ENCODE measurements at places on chromosomes 3 and 15.

- DNase-seq: no peak
These were observed 235.4 kb downstream of the TBL1XR1 start for GRCh38 chr3:176961916-176962315.

DNA sequence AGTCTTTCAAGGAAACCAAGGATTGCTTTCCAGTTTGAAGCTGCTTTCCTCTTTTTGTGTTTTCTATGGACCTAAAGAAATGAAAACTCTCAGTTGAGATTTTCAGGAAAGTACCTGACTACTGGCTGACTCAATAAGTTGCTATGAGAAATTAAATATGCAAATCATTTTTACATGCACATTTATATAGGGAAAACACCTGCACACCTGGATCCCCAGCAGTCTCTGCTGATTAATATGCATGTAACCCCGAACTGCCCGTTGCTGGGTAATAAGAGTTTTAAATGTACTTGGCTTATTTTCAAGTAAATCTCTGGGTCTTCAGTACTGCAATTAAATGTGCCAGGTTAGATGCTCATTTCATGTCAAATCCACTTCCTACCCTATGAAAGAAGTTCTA lies 77.2 kb downstream of the KBTBD8 start:
- no peak for DNase-seq

- no peak for DNase-seq
These were observed 256.2 kb downstream of the ZNF621 start for GRCh38 chr3:40780925-40781406.

DNA sequence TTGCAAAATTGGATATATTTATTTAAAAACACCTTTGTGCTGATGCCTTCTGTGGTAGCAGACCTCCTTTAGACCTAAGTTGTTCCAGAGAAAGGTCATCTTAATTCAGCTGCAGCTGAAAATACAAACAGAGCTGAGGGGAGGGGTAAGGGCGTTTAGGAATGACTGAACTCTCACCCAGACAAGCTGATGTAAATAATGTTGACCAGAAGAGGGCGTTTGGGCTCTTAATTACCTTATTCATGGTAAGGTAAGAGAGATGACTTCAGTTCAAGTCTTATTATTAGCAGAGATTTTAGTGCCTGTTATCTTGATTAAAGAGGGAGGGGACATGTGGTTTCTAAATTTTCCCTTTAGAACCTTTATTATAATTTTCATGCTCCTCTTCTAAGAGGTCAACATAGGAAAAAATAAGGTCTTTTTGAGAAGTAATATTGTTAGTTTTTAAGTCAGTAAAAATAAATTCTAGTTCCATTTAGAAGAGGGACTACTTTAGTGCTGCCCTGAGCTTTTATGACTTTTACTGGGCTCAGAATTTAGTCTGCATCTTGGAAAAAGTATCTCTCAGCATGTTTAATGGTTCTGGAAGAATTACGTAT lies 46.3 kb downstream of the GPR171 start:
- DNase-seq: no peak

DNA sequence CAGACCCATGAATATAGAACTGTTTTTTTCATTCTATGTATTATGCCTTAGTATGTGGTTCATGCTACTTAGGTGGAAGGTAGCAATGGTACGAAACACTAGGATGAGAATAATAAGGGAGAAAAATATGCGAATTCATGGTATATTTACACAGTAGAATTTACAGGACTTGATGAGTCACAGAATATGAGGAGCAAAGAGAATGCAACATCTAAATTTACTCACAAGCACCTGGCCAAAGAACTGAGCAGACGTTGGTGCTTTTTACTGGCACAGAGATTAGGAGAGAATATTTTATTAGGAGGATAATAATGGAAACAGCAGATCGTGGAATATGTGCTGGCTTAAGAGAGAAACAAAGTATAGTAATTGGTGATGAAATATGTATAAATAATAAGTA lies 785.4 kb upstream of the ROBO1 start:
- DNase-seq: no peak

DNA sequence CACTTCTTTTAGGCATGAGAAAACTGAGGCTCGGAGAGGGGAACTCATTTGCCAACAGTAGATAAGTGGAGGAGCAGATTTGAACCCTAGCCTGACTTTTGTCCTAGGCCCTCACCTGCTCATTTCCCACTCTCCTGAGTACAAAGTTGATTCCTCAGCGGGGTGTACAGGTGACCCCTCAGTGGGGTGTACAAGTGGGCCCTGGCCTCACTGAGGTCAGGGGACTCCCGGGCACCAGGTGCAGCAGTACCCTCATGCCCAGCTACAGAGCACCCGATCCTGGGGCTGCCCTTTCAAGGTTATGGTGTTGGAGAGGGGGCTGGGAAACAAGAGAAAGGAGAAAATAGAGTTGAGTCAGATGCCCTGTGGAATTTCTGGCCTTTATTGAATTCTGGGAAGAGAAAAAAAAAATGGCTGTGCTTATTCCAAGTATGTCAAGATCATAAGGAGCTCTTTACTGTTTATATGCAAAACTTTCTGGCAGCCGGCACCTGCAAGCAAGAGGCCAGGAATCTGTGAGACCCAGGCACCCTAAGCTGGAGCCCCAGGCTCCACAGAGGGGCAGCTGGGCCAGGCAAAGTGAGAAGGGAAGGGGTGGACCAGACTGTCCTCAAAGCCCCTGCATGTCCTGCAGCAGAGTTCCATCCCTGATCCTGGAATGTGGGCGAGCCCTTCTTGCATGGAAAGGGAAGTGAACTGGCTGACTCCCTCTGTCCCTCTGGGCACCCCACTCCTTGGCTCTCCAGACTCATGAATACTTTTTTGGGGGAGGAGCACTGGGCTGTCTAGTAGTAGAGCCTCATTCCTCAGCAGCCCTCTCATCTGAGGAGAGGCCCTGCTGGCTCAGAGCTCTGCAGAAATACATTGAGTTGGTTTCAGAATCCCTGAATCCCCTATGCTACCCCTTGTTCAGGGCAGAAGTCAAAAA lies 43.1 kb downstream of the AMOTL2 start:
- no peak for DNase-seq

- no peak for DNase-seq
These were observed 271.8 kb downstream of the KCNH8 start for GRCh38 chr3:19420159-19420558.

DNA sequence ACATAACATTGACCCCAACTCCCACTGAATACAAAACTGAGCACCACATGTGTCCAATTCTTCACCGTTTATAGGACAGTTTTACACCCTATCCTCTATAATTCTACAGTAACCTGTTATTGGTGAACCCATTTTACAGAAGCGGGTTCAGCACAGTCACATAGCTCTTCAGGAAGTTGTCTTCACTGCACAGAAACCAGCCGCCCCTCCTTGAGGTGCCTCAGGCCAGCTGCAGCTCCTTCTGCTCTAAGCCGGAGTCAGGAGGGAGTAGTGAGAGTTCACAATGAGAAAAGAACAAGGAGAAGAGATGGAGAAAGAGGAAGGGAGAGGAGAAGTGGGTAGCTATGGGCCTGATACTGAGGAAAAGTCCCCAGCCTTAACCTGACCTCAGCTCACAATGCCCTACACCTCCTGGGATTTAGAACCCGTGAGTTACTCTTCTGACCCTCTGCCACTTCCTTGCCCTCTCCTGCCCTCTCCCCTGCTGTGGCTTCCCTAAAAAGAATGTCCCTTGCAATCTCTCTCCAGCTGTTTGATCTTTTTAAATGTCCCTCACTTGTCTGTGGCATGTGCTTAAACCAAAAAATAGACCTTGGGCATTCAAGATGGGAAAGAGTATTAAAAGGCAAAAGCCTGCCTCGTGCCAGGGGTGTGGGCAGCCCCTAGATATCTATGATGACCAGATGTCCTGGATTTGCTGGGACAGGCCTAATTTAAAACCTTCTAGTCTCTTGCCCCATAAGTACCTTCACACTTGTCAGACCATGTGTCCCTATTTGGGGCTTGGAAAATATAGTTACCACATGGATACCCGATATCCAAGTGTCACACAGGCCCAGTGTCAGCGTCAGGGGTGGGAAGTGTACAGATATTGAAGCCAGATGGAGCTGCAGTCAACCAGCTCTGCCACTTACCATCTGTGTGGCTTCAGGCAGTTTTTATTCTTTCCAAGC lies 71.3 kb upstream of the HES1 start:
- no peak for DNase-seq

DNA sequence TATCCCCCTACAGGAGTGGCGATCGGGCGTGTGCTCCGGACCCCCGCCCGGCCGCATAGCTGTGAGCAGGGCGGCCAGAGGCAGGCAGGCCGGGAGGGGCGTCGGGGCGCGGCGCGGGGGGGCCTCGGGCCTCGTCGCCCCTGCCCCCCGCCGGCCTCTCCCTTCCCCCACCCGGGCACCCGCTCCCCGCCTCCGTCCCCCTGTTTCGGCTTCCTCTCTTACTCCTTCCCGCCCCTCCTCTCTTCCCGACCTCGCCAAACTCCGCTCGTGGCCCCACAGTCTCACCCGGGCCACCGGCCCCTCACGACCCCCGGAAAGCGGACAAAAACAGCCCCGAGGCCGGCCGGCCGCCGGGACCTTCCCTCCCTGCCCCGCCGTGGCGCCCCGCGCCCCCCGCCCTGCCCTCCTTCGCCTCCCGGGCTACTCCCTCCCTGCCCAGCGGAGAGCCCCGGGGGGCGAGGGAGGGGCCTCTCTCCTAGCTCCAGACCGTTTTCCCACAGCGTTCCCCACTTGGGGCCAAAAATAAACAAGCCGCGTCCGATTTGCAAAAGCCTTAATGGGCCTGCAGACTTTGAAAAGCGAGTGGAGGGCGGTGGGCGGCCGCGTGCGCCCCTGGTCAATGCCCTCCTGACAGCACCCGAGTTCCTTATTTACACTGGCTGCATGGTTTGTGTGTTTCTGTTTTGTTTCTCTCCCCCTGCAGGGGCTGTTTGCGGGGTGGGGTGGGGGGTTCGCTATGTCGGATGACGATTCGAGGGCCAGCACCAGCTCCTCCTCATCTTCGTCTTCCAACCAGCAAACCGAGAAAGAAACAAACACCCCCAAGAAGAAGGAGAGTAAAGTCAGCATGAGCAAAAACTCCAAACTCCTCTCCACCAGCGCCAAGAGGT lies 1.0 kb downstream of the UBE2E1 start:
- DNase-seq: no peak

GRCh38 chr3:146256851-146257486 lies 6.1 kb upstream of the PLSCR4 start:
- DNase-seq: no peak

DNA sequence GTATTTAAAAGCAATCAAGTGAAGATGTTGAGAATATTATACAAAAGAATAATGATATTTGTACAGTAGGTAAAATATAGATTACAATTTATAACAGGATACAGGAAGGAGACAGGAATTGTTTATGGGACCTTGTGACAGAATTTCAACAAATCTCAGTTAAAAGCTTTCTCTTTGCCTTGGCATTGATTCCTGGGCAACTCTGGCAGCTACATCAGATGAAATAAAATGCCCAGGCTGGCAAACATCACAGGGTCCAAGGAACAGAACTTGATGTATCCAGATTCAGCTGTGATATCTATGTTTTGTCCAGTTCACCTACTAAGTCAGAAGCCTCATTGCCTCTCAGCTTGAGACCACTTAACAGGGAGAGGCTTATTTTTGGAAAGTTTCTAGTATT lies 473.1 kb downstream of the MCTP2 start:
- DNase-seq: no peak

DNA sequence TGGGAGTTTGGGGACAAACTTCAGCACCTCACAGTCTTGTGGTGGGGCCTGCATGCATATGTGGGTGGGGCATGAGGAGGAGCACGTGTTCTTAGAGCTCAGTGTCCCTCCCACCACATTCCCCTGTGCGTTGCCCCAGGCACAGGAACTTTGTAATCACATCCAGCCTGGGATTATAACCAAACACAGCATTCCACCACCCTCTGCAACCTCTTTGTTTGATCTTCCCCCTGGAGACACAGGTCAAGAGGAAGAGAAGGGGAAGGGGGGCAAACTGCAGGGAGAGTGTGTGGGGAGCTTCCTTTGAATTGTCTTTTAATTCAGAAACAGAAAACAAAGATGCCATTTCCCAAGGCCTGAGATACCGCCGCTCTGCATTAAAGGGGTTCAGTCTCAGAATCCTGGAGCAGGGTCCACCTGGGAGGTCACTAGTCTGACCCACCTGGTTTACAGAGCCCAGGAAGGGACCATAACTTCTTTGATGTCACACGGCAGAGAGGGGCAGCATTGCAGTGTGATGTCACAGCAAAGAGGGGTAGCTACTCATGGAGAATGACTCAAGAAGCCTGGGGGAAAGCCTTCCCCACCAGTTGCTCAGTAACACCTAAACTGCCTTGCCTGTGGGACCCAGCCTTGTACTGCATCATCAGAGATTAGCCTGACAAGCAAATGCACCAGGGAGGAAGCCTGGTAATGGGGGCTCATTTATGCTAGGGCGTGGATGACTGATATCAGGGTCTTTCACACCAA lies 106.3 kb upstream of the RNU6-1 start:
- DNase-seq: no peak

DNA sequence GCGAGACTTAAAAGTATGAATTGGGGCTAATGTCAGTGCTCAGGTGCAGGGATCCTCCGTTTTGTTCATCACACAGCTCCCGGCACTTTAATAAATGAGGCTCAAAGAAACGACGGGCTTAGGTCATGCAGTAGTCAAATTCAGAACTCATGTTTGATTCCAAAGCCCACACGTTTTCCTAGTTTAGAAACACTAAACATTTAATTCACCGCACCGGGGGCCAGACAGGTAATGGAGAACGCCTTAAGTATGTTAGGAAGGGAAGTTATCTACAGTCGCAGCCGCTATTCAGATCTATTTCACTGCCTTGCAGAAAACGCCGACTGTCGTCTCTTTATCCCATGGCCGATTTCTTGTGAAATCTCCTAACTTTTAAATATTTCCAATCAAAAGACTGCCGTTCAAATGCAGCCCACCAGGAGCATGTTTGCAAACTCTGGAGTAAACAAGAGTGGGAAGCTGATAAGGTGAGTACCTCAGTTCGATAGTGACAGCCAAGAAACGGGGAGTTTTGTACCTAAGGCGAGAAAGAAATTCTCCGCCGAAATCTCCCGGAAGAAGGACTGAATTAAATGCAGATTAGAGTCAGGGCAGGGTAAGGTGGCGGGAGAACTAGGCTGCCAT lies 569 bp downstream of the HIGD2B start:
- DNase-seq: no peak

GRCh38 chr3:47434849-47435248 lies 40.9 kb downstream of the SCAP start:
- DNase-seq: no peak

DNA sequence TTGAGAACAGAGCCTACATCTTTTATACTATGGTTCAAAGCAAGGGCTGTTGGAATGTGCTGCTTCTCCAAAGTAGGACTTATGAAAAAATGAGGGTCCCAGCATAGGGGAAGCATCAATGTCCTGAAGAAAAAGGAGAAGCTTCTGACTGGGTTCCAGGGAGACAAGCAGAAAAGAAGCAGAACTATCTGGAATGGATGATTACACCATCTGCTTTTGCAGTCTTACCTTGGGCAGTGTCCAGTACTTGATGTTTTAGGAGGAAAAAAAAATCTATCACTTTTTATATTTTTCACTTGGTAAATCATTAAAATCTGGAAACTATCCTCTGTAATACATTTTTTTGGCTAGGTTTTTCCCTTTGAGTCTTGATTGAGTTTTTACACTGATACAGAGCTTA lies 57.9 kb upstream of the DPH6 start:
- no peak for DNase-seq

GRCh38 chr3:132346841-132347736 lies 29.9 kb downstream of the ACP3 start:
- DNase-seq: no peak
